ENCODE measurements at places on chromosomes 13 and 19. TPM values are rescaled to one million over a fixed set of nuclear protein-coding genes. Genes with fewer than 3 reads are reported as not detected.

Gene KLK2
- polyA plus RNA-seq, result not detected

Gene ACP7
- not detected for polyA plus RNA-seq

Gene NXNL1
- polyA plus RNA-seq, result not detected

Gene PNMA8A
- polyA plus RNA-seq, result not detected

Gene NLRP13
- polyA plus RNA-seq, result not detected

Gene PODNL1
- polyA plus RNA-seq, result not detected

Gene FBXO46
- 15.6 TPM for polyA plus RNA-seq

Gene PRTN3
- polyA plus RNA-seq, result not detected

Gene MPND
- 13.4 TPM for polyA plus RNA-seq

Gene KLK4
- polyA plus RNA-seq, result not detected

Gene RNF113B
- not detected for polyA plus RNA-seq

Gene NEK3
- 1.6 TPM for polyA plus RNA-seq

Gene MBD3L3
- polyA plus RNA-seq, result not detected

Gene ZNF536
- not detected for polyA plus RNA-seq

Data from immature natural killer cell (primary cell).